Activated naive CD4-positive, alpha-beta T cell (primary cell): ENCODE measurements at places on chromosomes 3 and 15.
A peak's percentile ranks its signal among the peaks of the same experiment; 100 is the strongest.

GRCh38 chr3:34229876-34230275, 431.4 kb downstream of the PDCD6IP start:
- no peak for DNase-seq

- DNase-seq: peak; percentile 72
These were observed 3.2 kb downstream of the ANP32A start for GRCh38 chr15:68817304-68818065.

DNA sequence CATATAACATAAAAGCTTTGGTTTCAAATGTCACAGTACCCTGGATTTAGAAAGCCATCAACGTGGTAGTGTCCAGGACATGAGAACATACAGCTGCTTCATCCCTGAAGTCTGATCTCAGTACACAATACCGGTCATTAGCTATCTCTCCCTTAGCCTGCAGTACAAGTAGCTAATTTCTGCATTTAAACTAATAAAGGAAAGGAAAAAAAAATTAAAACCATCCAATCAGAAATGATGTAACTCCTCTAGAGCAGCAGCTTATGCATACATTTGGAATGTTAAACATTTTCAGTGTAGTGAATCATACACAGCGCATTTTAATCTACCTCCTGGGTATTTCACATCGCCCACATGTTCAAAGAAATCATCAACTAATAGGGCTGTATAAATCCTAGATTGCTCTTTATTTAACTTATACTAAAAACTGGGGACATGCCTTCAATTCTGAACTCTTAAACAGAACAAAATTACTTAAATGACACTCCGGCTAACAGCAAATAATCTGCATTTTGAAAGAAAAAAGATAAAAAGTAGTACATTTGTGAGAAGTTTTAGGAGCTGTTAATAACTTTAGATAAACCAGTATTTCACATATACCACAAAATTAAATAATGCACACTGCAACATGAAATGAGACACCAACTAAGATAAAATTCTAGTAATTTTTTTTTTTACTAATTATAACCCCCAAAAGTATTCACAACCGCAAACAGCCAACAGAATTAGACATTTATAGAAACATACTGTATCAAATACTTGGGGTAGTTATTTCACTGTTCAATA, 3.7 kb downstream of the IGF2BP2 start:
- no peak for DNase-seq

DNA sequence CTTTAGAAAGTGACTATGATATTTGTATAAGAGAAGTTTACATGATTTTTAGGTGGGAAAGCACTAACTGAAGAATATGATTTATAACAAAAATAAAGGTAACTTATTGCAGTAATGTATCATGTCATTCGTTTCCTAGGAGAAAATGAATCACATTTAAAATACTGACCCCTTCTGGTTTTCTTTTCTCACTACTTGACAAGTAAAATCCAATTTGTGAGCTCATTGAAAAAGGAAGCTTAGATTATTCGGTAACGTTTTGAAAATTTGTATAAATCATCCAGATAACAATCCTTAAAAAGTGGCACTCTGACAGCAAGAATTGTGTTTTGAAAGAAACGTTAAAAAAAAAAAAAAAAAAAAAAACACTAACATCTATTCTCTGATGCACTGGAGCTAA, 39.0 kb downstream of the NSUN3 start:
- DNase-seq: no peak

GRCh38 chr3:46146548-46146947, 61.6 kb downstream of the CCR1 start:
- DNase-seq: no peak

- no peak for DNase-seq
These were observed 732.9 kb upstream of the BCHE start for GRCh38 chr3:166570102-166570501.

- DNase-seq: no peak
These were observed 85.9 kb downstream of the TNIK start for GRCh38 chr3:171374260-171374659.

DNA sequence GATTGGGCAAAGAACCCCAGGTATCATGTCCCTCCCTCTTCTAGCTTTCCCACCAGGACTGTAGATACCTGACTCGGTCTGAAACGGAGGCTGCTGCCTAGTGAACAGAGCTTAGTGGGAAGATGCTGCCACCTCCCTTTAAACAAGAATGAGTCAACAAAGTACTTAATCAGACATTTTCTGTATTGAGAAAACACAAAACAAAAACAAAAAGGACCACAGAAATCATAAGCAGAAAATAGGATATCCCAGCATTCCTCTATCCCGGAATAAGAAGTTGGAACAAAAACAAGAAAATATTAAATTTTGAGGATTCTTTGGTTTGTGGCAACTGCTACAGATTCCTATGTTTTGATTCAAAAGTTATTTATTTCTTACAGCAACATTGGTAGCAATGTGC, 51.7 kb upstream of the COL8A1 start:
- no peak for DNase-seq

GRCh38 chr15:69149803-69150202, 10.6 kb upstream of the GLCE start:
- no peak for DNase-seq

- no peak for DNase-seq
These were observed 208.8 kb downstream of the OSBPL10 start for GRCh38 chr3:31772272-31772671.

- DNase-seq: no peak
These were observed 171.0 kb upstream of the SMAD3 start for GRCh38 chr15:66894363-66894762.

DNA sequence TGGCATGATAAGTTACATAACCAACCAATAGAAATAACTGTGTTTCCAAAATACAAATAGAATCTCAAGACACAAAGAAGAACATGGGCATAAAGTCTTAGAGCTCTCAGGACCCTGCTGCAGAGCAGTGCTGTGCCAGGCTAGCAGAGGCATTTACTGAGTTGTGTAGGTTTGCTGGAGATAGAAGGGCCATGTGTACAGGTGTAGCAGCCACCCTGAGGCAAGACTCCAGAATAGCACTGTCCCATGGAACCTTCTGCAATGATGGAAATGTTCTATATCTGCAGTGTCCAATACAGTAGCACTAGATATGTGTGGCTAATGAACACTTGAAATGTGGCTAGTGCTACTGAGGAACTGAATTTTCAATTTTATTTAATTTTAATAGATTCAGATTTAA, 267.0 kb upstream of the UMPS start:
- no peak for DNase-seq

GRCh38 chr3:189316296-189317019, 144.7 kb downstream of the TPRG1 start:
- no peak for DNase-seq

- no peak for DNase-seq
These were observed 79.9 kb downstream of the MBNL1 start for GRCh38 chr3:152348436-152349177.

DNA sequence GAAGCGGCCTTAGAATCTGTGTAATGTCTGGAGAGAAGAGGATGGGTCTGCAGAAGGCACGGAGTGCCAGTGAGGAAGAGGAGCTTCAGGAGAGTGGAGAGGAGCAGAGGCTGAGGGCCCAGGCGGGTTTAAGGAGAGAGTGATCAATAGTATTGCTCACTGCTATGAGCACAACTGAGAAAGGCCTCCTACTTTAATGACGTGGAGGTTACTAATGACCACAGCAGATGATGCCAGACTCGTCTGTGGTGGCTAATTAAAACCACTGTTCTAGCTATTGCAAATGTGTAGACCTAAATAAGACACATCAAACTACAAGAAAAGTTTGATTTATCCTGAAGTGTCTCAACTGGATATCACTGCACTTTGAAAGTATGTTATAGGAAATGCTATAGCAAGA, 33.2 kb downstream of the MTMR10 start:
- no peak for DNase-seq

- no peak for DNase-seq
These were observed 36.9 kb upstream of the PCSK6 start for GRCh38 chr15:101526442-101526841.

GRCh38 chr15:100020189-100020588, 287.0 kb upstream of the LYSMD4 start:
- DNase-seq: no peak

GRCh38 chr15:92619145-92620101, 36.2 kb downstream of the FAM174B start:
- DNase-seq: no peak

DNA sequence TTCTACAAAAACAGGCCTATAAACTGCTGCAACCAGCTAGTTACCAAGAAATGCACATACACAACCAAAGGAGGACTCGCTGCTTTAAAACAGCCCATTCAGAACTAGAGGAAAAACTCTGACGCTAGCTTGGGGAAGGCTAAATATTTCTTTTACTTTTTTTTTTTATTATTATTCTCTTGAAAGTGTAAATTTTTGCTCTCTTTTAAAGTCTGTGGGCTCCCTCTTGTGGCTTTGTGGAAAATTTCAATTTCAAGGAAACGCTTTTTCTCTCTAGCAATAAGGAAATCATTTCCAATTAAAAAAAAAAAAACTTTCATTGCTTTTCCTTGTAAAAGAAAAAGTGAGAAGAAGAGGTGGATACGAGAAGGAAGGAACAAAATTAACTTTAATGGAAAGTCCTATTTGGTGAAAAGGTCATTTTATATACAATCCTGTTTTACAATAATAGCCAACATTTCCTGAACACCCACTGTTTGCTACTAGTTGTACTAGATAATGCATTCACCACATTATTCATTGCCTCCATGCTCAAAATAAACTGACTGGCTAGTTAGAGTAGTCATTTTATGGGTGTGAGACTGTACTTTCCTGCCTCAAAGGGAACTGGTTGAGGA, 51.2 kb upstream of the SAMMSON start:
- no peak for DNase-seq

DNA sequence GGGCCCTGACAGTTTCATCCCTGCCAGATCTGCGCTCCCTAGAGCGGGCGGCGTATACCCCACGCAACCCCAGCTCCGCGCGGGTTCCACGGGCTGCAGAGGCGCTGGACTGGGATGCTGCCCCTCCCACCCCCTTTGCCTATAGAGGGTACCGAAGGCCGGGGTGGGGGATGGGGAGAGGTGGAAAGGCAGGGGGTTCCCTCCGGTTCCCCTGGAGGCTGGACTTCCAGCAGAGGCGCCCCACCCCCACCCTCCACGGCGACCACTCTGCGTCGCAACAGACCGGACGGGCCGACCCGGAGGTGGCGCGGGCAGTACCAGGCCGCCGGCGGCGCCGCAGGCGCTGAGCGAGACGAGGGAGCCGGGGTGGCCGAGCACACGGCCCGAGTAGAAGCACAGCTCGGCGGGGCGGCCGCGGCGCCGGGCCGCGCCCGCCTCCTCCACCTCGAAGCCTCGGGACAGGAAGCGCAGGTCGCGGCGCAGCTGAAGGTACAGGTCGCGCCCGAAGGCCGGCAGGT, 995 bp downstream of the ADAMTS17 start:
- no peak for DNase-seq

DNA sequence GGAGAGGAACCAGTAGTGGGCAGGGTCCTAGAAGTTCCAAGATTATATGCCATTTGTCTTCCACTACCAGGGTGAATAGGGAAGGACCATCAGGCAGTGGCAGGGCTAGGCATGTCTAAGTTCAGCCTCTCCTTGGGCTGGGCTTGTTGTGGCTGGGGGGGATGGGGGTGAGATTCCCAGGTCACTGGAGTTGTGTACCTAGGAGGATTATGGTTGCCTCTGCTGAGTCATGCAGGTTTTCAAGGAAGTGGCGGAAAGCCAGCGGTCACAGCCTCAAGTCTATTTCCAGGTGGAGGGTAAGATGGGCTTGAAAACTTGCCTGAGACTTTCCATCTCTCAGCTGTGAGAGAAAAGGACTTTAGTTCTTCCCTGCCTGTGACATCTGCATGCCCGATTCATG, 1407.1 kb downstream of the SI start:
- no peak for DNase-seq
